Stimulated activated CD8-positive, alpha-beta memory T cell treated with anti-CD3 and anti-CD28 coated beads, Interleukin-7, amount 100 ng/mL, for 1 hour (primary cell): ENCODE measurements at places on chromosomes 7 and 10.

DNA sequence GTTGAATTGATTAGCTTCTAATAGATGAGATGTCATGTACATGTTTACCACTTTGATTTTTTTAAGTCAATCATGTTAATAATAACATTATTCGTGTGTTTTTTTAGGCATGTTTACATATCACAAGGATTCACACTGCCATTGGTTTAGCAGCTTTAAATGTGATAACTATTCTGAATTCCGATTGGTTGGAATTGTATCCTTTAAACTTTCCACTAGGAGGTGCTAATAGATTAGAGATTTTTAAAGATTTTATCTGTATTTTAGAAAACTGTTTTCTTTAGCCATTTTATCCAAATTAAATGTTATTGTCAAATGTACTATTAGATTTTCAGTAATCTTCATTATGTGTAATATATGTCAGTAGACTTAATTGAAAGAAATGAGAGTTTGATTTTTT lies 83.2 kb downstream of the HECTD2 start:
- DNase-seq, result no peak

- DNase-seq, result no peak
Measured at GRCh38 chr7:78141522-78142281, 343.1 kb downstream of the PHTF2 start.

- no peak for DNase-seq
Measured at GRCh38 chr7:132516042-132516840, 60.0 kb downstream of the PLXNA4 start.

GRCh38 chr10:21740989-21741388 lies 207.0 kb downstream of the MLLT10 start:
- DNase-seq, result no peak

DNA sequence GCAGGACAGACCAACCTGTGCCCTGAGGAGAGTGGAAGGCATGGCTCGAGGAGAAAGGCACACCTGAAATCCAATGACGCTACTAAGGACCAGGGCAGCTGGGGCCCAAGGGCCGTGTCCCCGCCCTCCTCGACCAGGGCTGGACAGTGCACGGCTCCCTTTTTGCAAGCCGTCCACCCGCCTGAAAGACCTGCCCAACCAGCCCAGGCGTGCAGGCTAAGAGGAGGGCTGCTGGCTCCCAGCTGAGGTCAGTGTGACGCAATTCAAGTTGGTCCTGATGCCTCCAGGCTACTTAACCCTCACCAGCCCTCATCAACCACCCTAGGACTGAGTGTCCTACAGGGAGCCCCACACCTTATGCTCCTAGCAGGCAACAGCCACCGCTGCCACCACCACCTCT lies 69.3 kb downstream of the DLG5 start:
- no peak for DNase-seq
